H4 (cell line): ENCODE measurements at places on chromosomes 7 and 10. TPM values are rescaled to one million over a fixed set of nuclear protein-coding genes. Genes with fewer than 3 reads are reported as not detected.

The RTKN2 gene
- total RNA-seq, result 7.1 and 7.3 TPM in 2 replicates

The SKAP2 gene
- 42.4 and 55.7 TPM in 2 replicates for total RNA-seq

The WEE2 gene
- not detected in 2 replicates for total RNA-seq

The NEUROG3 gene
- 0.14 TPM in 1 of 2 replicates, not detected in the other for total RNA-seq

The HABP2 gene
- not detected in 2 replicates for total RNA-seq

The TMEM236 gene
- 0.04 TPM in 1 of 2 replicates, not detected in the other for total RNA-seq

The C10orf95 gene
- total RNA-seq, result not detected in 2 replicates

The TACR2 gene
- not detected in 2 replicates for total RNA-seq

The GUSB gene
- total RNA-seq, result 41.6 and 47.6 TPM in 2 replicates

The BMS1 gene
- 15.4 and 19.2 TPM in 2 replicates for total RNA-seq

The OR2A5 gene
- not detected in 2 replicates for total RNA-seq

The SLC39A12 gene
- total RNA-seq, result not detected in 2 replicates

The ZCWPW1 gene
- 1.9 and 2.2 TPM in 2 replicates for total RNA-seq

The GPC2 gene
- total RNA-seq, result 0.95 and 3.6 TPM in 2 replicates

The WNT2 gene
- total RNA-seq, result not detected in 2 replicates

The ZNF804B gene
- total RNA-seq, result 0.10 and 0.17 TPM in 2 replicates

The MINPP1 gene
- total RNA-seq, result 49.6 and 63.7 TPM in 2 replicates

The CUX1 gene
- total RNA-seq, result 20.1 and 21.9 TPM in 2 replicates

The LLCFC1 gene
- total RNA-seq, result not detected in 2 replicates

The ASB10 gene
- not detected in 2 replicates for total RNA-seq

The MSMB gene
- not detected in 2 replicates for total RNA-seq

The SYCE1 gene
- total RNA-seq, result not detected in 2 replicates

The CCL26 gene
- total RNA-seq, result 18.3 and 20.7 TPM in 2 replicates

The IL2RA gene
- not detected in 2 replicates for total RNA-seq

The MYPN gene
- 3.8 and 5.5 TPM in 2 replicates for total RNA-seq

The POLL gene
- total RNA-seq, result 2.7 and 5.8 TPM in 2 replicates

The TMEM270 gene
- total RNA-seq, result 0.21 TPM in 1 of 2 replicates, not detected in the other

The CLDN12 gene
- total RNA-seq, result 31.2 and 40.5 TPM in 2 replicates

The CALY gene
- not detected in 2 replicates for total RNA-seq

The GRID2IP gene
- total RNA-seq, result not detected in 2 replicates

The ZPBP gene
- not detected in 2 replicates for total RNA-seq

The SPDYE16 gene
- total RNA-seq, result not detected in 2 replicates

The HMX2 gene
- total RNA-seq, result 0.27 TPM in 1 of 2 replicates, not detected in the other

The TMEM176B gene
- 0.27 and 0.76 TPM in 2 replicates for total RNA-seq

The SRI gene
- 307 and 321 TPM in 2 replicates for total RNA-seq

The IFIT1 gene
- 102 and 123 TPM in 2 replicates for total RNA-seq

The CALML3 gene
- not detected in 2 replicates for total RNA-seq

The WIPF3 gene
- not detected in 2 replicates for total RNA-seq

The ZC3HAV1L gene
- total RNA-seq, result 0.29 and 2.4 TPM in 2 replicates

The CLDN15 gene
- 0.99 and 6.0 TPM in 2 replicates for total RNA-seq

The CRCP gene
- total RNA-seq, result 55.2 and 74.7 TPM in 2 replicates

The ZDHHC4 gene
- total RNA-seq, result 160 and 170 TPM in 2 replicates

The PUS7 gene
- total RNA-seq, result 16.1 and 25.3 TPM in 2 replicates

The TFR2 gene
- 0.25 TPM in 1 of 2 replicates, not detected in the other for total RNA-seq

The MDFIC gene
- 16.5 and 20.7 TPM in 2 replicates for total RNA-seq

The GJD4 gene
- not detected in 2 replicates for total RNA-seq

The CTAGE15 gene
- not detected in 2 replicates for total RNA-seq

The SLC26A5 gene
- not detected in 2 replicates for total RNA-seq

The SLC37A3 gene
- 31.9 and 42.6 TPM in 2 replicates for total RNA-seq

The LIPK gene
- total RNA-seq, result not detected in 2 replicates

The STOX1 gene
- 0.52 and 0.66 TPM in 2 replicates for total RNA-seq

The KCNIP2 gene
- total RNA-seq, result not detected in 2 replicates

The SP8 gene
- 0.08 and 0.64 TPM in 2 replicates for total RNA-seq
